ENCODE measurements at places on chromosomes 13 and 19.

DNA sequence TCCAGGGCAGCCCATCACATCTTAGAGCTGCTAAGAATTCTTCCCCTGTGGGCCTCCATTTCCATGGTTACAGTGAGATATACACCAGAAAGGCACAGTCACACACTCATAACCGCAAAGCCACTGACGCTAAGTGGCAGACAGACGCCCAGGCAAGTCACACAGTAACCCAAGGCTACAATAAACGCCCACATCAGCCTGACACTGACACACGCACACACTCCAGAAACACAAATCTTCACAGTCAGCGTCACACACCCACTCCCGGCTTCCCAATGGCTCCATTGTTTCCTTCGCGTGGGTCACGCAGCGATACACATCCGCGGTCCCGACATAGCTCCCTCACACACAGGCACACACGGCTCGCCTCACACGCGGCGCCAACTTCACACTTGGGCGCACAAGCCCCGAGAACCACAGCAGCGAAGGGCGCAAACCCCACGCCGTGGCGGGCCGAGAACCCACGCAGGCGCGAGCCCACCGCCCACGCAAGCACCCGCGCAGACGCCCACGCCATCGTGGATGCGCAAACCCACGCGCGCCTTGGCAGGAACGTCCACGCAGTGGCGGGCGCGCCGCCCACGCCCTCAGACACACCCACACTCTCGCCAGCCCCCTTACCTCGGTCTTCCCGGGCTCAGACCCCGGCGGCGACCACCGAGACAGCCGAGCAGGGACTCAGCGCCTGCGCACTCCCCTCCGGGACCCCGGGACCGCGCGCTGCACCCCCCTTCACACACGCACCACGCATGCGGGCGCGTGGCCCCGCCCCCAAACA lies at the start of gene ZNF667:
Gene ZNF667 (minus strand): TSS at position 695 of the 778 bp plus-strand sequence. CDS start 14,975 bp downstream, outside the sequence.
- DNase-seq = no peak

- DNase-seq = no peak
These were observed 9.9 kb upstream of the ZNF227 start for GRCh38 chr19:44202470-44202869.

- DNase-seq = no peak
These were observed 58.8 kb upstream of the ZNF681 start for GRCh38 chr19:23817519-23817918.

- no peak for DNase-seq
These were observed 29.3 kb downstream of the WDR88 start for GRCh38 chr19:33161201-33161600.

DNA sequence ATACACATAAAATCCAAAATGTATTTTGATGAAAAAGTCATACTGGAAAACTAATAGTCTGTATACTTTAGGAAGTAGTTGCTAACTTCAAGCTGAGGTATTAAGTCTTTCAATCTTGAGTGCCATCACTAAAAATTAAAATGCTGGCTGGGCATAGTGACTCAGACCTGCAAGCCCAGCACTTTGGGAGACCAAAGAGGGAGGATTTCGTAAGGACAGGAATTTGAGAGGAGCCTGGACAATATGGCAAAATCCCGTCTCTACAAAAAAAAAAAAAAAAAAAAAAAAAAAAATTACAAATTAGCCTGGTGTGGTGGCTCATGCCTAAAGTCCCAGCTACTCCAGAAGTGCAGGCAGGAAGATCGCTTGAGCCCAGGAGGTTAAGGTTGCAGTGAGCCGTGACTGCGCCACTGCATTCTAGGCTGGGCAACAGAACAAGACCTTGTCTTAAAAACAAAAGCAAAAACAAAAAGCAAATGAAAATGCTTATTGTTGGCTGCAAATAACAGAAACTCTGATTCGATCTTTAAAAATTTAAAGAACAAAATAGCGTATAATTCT lies 1994.2 kb upstream of the PCDH20 start:
- DNase-seq = no peak

GRCh38 chr13:32121316-32121715 lies 89.7 kb downstream of the FRY start:
- no peak for DNase-seq

DNA sequence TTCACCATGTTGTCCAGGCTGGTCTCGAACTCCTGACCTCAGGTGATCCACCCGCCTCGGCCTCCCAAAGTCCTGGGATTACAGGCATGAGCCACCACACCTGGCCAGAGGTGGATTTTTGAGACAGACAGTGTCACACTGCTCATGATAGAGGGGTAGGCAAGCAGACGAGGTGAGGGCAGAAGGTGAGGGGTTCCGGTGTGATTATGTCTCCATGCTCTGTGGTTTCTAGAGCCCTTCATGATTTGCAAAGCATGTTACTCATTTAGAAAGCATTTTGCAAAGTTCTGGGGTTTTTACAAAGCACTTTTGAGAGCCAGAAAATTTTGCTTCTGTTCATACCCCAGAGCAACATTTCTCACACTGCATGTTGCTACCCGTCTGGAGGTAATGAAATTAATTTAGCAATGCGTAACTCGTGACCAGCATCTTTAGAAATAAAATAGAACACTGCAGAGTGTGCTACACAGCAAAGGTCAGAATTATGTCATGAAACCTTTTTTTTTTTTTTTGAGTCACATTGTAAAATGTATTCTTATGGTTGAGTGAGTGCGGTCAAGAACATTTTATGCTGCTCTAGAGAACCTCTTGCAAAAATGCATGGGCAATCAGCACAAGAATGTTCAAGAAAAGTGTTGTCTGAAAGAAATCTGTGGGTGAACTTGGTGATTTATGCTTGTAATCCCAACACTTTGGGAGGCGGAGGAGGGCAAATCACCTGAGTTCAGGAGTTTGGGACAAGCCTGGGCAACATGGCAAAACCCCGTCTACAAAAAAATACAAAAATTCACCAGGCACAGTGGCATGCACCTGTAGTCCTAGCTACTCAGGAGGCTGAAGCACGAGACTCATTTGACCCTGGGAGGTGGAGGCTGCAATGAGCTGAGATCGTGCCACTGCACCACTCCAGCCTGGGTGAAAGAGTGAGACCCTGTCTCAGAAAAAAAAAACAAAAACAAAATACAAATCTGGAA lies 58.0 kb downstream of the MAP4K1 start:
- peak; percentile 56 for DNase-seq

GRCh38 chr13:24119626-24120508 lies 40.7 kb upstream of the SPATA13 start:
- no peak for DNase-seq

- DNase-seq = no peak
These were observed at the start of gene FBXO17 for GRCh38 chr19:38975214-38975860. FBXO17 (minus strand) TSS chr19:38975742; CDS start chr19:38950319, 25,423 bp downstream.

- no peak for DNase-seq
These were observed at the start of gene AP2A1 for GRCh38 chr19:49766930-49767299. AP2A1 (plus strand) TSS chr19:49767001; CDS start chr19:49767134, 133 bp downstream.

DNA sequence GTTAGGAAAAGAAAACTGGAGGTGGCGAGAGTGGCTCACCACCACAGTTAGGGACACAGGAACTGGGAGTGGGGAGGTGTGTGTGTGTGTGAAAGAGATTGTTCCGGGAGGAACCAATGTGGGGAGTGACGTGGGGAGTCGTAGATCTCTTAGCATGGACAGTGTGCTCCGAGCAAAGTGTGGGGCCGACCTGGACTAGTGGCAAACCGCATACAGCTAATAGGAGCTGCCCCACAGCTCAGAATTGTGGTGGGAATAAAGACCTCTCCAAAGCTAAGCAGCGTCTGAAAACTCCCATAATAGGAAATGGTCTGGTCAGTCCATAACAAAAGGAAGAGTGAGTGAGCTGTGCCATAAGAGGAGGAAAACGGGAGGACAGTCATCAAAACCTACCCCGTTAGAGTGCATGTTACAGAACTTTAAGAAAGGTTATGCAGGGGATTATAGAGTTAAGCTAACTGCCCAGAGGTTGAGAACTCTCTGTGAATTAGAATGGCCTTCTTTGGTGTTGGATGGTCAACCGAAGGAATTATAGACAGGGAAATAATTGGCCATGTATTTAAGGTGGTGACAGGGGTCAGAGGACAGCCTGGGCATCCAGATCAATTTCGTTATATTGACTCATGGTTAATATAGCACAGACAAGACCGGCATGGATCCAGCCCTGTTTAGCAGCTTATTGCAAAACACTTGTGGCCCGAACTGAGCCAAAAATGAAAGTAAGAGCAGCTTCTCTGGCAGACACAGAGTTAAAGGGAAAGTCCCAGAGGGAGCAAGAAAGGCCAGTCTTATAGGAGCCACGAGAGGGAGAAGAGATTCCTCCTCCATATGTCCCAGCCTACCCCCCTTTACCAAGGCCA lies 8.9 kb upstream of the SLC15A1 start:
- no peak for DNase-seq

GRCh38 chr19:33628921-33629825 lies 7.4 kb downstream of the CHST8 start:
- no peak for DNase-seq

DNA sequence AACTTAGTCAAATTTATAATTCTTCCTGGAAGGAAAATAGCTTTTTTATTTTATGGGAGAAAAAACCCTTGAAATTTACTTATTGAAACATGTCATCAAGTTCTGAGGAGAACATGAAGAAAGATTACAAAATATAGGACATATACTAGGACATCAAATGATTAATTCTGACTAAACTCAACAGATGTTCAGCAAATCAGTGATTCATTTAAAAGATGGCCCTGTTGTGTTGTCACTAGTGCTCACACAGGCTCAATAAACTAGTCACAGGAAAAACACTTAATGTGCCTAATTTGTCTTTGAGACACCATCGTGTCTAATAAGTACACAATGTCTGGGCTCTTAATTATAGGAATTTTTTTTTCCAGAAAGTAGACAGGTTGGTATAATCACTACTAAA lies 223.8 kb upstream of the TMTC4 start:
- no peak for DNase-seq

DNA sequence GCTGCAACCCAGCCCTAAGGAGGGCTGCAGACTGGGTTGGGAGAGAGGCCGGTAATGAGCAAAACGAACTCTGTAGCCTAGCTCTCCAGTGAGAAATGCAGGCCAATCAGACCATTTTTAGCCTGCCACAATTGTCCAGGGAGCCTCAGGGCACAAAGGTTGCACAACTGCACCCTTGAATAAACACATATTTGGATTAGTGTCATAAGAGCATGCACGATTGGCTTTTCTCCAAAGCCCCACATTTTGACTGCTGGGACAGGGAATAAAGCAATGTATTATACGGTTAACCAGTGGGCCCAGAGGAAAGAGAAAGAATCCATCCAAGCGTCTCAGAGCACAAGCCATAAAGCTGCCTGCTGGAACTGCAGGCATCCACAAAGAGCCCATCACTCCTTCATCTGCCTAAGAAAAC lies 729.4 kb upstream of the SGCG start:
- no peak for DNase-seq

GRCh38 chr19:13839130-13839937 lies 37.6 kb upstream of the NANOS3 start:
- DNase-seq = peak; percentile 87

- DNase-seq = no peak
These were observed 233.5 kb downstream of the EFNB2 start for GRCh38 chr13:106302011-106302410.

DNA sequence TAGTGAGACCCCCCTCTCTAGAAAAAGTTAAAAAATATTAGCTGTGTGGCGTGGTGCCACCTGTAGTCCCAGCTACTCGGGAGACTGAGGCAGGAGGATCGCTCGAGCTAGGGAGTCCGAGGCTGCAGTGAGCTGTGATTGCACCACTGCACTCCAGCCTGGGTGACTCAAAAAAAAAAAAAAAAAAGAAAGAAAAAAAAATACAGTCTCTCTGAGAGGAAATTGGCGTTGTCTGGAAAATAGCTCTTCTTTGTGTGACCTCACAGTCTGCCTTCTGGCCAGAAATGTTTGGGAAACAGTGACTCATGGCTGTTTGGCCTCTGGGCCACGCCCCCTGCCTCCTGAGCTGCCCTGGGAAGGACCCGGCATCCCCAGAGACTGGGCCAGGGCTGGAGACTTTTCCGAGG lies 10.7 kb downstream of the MARCHF2 start:
- no peak for DNase-seq

DNA sequence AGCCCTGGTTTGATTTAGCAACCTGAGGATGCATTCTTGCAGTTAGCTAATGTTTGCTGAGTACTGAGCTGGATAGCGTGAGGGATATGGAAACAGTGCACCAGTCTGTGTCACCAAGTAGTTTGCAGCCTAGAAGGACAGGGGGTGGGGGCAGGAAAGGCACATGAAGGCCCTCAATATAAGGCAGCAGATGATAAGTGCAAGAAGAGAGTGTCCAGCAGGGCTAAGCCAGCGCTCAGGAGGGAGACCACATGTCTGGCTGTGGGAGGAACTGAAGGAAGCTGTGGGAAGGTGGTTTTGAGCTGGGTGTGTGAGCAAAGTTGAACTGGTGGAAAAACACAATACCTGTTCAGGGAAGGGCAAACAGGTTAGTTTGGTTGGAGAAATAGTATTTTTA lies 1.7 kb downstream of the CXCL17 start:
- no peak for DNase-seq

- DNase-seq = no peak
These were observed 280.2 kb upstream of the EDNRB start for GRCh38 chr13:78198821-78199220.

- DNase-seq = peak; percentile 11
These were observed 324 bp downstream of the RUVBL2 start for GRCh38 chr19:48994035-48994386.

- DNase-seq = no peak
These were observed 50.7 kb downstream of the ZNF723 start for GRCh38 chr19:22882797-22883196.

- no peak for DNase-seq
These were observed 30.7 kb downstream of the ERICH6B start for GRCh38 chr13:45584816-45585215.

GRCh38 chr13:38590230-38590629 lies 96.6 kb upstream of the FREM2 start:
- no peak for DNase-seq

- no peak for DNase-seq
These were observed 17.9 kb upstream of the C2CD4C start for GRCh38 chr19:426725-427445.

GRCh38 chr13:58048670-58049069 lies 417.1 kb downstream of the PCDH17 start:
- DNase-seq = no peak

- no peak for DNase-seq
These were observed 820.6 kb downstream of the PCDH17 start for GRCh38 chr13:58452123-58452623.

DNA sequence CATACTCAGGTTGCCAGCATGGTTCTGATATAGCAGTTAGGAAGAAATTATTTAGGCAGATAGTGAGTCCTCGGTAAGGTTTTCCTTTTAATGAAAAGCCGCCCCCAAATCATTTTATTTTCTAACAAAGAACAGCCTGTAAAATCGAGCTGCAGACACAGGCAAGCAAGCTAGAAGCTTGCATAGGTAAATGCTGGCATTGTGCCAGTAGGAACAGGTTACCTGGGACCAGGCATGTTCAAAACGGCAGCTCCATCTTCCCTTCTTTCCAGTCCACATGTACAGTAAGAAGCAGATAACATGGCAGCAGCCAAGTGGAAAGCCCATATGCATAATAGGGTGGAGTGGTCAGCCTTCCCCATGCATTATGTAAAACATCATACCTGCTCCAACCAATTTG lies 71.1 kb downstream of the UGGT2 start:
- no peak for DNase-seq

GRCh38 chr19:49672131-49672919 lies 4.7 kb upstream of the PRMT1 start:
- DNase-seq = peak; percentile 68

- DNase-seq = no peak
These were observed 459 bp upstream of the GRIN2D start for GRCh38 chr19:48392860-48393558.
